ENCODE measurements at places on chromosomes 7 and 10.
A peak's percentile ranks its signal among the peaks of the same experiment; 100 is the strongest.

DNA sequence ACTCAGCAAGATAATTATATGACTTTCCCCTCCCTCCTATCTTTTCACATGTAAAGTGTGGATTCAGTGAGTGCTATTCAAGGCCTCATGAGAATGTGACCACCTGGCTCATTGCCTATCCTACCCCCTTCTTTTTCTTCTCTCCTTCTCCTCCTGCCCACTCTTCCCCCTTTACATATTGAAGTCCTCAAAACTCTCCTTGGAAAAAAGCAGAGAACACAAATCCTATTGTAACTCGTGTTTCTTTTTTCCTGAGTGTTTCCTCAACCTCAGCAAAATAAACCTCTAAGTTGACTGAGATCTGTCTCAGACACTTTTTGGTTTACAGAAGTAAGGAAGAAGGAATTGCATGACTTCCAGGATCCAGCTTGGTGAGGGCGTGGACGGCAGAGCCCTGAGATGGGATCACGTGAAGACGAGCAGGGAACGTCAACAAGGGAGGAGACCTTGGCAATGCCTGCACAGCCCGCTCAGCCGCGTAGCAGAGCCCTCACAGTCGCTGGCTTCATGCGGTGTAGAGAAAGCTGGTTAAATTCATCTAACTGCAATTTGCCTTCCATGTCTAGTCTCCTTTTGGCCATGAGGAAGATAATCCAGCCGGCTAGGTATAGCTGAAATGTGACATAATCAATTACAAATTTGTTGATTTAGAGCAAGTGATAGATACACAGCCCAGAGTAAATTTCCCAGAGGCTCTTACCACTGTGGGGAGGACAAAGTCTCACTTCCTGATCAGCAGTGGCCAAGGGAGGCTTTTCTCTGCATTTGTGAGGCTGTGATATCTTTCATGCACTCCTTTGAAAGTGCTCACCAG lies 75.7 kb downstream of the LYZL2 start:
- no peak for DNase-seq

DNA sequence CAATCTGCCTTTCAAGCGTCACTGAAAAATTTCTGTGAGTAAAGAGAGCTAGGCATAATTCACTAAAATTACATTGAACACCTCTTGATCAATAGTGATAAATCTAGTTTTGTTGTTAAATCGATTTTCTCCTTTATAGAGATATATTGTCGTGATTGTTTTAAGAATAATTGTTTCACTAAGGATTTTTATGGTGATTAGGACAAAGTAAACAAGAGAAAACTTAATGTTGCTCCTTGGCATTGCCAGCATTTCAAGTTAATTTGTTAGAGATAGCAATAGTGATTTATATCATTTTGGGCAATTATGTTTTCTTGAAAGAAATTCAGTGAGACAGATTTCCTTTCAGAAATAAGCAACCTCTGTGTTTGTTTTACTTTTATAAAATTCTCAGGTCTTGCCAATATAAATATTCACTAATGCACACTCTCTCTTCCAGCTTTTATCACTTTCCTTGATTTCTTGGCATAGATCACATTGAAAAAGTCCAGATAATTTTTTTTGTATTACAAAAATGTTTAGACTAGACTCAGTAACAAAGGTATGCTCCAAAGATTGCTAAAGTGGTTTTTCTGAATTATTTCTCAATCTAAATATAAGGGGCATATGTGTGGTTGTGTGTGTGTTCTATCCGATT lies 538.7 kb downstream of the TFEC start:
- DNase-seq, result no peak

- DNase-seq, result no peak
Observed at GRCh38 chr10:77667426-77668324, 30.1 kb upstream of the KCNMA1 start.

DNA sequence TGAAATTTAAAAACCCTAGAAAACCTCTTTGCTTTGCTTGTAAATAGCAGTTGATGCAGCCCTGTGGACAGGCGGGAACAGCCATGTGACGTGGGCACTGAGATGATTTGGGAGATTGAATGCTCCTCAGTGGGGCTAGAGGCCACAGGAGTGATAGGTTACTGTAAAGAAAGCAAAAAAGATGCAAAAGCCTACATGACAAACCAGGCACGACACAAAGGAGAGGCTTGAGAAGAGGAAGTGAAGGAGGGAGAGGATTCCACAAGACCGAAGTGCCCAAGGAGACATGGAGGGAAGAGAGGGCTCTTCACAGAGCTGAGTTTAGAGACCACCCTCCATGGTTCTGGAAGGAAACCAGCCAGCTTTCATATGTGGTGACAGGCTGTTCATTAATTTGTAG lies 25.7 kb downstream of the IKZF1 start:
- DNase-seq, result no peak

- no peak for DNase-seq
Observed at GRCh38 chr7:129041142-129042085, 13.5 kb downstream of the TNPO3 start.

DNA sequence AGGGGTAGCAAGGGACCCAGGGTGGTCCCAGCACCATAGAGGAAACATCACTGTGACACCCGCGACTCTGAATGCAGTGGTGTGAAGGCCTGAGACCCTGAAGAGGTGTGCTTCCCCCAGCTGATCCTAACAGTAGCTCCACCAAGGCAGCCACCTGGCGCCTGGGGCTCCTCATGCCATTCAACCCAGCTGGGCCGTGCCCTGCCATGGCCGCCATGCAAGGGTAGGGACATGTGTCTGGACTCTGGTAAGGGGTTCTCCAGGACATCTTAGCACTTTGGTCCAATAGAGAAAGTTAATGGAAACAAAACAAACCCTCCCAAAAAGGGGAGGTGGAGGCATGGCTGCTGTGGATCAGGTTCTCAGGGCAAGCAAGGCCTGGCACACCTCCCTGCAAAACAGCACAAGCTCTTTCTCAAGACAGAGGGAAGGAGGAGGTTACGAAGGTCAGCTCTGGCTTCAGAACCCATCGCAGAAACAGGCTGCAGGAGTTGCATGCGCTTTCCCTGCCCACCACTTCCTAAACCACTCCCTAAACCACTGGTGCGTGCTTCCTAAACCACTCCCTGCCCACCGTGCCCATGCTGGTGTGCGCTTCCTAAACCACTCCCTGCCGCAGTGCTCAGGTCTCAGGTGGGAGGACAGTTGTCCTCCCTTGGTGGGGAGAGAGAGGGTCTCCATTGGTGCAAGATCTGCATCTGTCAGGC lies 108.7 kb downstream of the LARP4B start:
- DNase-seq, result no peak

GRCh38 chr10:64571056-64571455 lies 1049.9 kb downstream of the REEP3 start:
- DNase-seq, result peak; percentile 2

DNA sequence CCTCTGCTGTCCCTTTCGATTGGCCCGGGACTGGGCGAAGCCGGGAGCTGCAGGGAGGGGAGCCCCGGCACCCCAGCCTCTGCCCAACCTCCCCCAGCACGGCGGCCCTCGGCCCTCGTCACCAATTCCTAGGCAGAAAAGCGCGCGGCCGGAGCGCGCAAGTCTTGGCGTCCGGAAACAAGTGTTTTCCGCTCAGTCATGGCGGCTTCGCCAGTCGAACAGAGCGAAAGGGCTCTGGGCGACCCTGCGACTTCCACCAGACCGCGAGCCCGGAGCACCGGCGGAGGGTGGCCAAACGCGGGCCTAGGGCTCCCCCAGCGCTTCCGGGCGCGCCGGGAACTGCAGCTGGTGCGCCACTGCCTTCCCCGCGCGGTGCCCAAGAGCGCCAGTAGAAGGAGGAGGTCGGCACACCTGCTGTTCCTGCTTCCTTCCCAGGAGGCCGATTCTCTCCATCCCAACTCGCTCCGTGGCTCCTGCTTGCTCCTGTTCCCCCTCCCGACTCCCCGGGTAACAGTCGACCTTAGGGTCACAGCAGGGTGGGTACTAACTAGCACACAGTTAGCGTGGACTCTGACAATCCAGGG lies 729.9 kb downstream of the ZWINT start:
- DNase-seq, result no peak

- DNase-seq, result no peak
Observed at GRCh38 chr7:98760201-98760651, 109.6 kb downstream of the TMEM130 start.

- DNase-seq, result no peak
Observed at GRCh38 chr7:82106201-82106600, 336.4 kb upstream of the HGF start.

DNA sequence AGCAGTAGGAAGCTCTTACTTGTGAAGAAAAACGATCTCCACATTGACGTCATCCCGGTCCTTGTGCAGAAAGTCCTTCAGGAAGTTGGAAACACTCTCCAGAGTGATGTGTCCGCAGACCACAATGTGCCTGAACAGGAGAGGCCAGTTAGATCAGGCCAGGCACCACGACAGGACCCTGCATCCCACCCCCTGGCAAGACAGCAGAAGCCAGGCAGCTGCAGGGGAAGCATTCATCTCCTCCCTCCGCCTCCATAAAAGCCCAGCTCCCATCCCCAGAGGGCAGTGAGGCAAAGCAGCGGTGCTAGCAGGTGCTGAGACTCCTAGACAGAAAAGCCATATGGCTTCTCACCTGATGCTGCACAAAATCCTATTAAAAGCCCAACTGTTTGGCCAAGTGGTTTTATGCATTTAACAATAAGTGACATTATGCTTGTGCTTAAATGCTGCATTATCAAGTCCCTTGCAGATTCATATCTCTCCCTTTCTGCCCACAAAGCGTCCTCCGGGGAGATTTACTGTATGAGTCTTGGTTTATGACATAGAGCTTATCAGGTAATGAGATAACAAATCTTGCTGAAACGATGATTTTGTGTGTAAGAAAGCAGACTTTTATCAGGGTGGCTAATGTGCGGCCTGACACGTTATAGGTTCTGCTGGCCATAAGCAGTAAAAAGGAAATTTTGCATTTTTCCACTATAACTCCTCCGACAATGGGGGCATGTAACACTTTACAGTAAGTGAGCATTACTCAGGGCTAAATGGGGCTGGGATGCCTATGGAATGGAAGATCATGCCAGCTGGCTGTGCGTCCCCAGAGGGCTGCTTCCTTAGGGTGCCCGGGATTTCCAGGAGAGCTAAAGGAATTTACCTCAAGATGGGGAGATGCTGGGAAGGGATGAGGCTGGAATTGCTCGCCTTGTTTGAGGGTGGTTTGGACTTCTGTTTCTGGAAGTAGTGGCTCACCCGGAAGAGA lies 546.9 kb downstream of the KCNMA1 start:
- DNase-seq, result no peak

GRCh38 chr10:79397051-79397450 lies 48.4 kb downstream of the ZCCHC24 start:
- DNase-seq, result no peak

- DNase-seq, result no peak
Observed at GRCh38 chr10:17734432-17735080, 17.4 kb upstream of the TMEM236 start.

DNA sequence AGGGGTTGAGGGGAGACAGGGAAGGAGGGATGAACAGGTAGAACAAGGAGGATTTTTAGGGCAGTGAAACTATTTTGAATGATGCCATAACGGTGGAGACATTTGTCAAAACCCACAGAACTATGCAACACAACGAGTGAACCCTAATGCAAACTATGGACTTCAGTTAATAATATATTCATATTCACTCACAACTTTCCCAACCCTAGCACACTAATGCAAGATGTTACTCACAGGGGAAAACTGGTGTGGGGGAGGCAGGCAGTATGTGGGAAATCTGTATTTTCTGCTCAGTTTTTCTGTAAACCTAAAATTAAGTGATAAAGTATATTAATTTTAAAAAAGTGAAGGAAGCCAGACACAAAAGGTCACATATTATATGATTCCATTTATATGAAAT lies 17.3 kb downstream of the GNA12 start:
- DNase-seq, result no peak

- no peak for DNase-seq
Observed at GRCh38 chr10:3412646-3413045, 240.1 kb upstream of the PITRM1 start.

GRCh38 chr10:110916554-110917346 lies 2.2 kb downstream of the BBIP1 start:
- DNase-seq, result peak; percentile 69

DNA sequence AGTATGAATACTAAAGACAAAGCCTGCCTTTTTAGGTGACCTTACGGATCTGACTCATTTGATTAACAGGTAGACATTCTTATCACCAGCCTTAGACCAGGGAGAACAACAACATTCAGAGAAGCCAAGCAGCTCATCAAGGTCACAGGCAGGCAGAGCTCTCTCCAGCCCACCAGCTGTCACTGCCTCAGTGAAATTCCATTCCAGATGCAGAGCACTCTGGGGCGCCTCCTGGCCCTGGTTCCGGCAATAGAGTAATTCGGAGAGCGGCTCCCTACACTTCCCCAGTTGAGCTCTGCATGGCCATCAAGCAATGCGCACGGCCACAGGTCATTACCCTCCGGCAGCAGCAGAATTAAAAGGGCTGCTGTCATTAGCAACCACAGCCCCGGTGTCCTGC lies 164.7 kb downstream of the TCERG1L start:
- DNase-seq, result no peak

DNA sequence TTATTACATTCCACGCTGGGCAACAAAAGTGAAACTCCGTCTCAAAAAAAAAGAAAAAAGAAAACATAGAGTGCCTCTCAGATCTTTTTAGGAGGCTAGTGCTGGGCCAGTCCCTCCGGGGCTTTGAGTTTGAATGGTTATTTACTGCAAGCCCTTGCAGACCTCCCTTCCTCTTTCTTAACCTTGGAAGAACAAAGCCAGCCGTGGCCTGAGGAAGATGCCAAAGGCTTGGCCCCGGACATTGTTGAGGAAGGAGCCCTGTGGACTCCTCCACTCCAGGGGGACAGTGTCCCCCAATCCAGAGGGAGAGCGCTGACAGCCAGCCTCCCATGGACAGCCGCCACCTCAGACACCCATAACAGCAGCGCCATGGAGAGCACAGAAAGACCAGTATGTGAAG lies 5.0 kb downstream of the TSPAN33 start:
- DNase-seq, result no peak

DNA sequence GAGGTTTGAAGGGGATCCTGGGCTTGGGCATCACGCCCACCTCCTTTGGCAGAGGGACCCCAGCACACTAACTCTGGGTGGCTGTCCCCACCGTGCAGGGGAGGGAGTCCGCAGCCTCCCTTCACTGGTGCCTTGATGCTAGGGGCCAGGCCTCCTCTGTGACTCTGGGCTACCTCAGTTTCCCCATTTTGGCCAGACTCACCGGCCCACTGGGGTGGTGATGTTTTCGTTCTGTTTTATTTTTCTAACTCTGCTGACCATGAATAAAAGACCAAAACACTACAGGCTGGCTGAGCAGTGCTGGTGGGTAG lies 503 bp upstream of the TRIP6 start:
- no peak for DNase-seq

DNA sequence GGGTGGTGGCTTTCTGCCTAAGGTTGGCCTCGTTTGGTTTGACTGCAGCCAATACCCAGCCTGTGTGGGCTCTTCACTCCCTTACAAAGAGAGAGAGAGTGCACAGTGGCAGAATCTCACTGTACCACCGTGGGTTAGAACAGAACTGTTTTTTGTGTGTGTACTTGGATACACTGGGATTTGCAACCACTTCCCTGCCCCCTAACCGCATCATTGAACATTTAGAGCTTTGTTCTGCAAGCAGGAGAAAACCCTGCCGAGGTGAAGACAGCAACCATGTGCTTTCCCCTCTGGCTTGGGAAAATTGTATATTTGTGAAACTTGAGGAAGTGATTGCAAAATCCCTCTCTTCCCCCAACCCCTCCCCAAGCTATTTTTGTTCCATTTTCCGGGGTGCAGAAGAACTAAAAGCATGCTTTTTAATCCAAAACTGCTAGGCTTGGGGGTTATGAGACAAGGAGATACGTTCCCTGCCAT lies 201.2 kb downstream of the TCF7L2 start:
- DNase-seq, result no peak
